ENCODE measurements at places on chromosomes 3 and 15.

DNA sequence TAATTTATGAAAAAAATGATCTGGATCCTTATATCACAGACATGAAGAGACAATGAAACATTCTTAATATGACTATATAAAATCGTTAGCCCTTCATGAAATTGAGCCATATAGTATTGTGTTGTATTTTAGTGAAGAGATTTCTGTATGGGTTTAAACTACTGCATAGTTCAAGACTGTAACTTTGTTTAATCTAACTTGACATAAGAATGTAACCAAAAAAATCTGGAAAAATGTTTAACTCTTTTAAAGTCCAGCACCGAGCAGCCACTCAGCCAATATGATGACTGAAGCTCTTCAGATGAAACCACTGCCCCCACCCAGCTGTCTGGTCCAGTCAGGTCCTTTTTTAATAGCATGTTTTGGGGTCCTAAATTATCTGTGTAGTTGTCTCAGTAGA, 4.9 kb downstream of the NANOGP8 start:
- DNase-seq, result no peak

DNA sequence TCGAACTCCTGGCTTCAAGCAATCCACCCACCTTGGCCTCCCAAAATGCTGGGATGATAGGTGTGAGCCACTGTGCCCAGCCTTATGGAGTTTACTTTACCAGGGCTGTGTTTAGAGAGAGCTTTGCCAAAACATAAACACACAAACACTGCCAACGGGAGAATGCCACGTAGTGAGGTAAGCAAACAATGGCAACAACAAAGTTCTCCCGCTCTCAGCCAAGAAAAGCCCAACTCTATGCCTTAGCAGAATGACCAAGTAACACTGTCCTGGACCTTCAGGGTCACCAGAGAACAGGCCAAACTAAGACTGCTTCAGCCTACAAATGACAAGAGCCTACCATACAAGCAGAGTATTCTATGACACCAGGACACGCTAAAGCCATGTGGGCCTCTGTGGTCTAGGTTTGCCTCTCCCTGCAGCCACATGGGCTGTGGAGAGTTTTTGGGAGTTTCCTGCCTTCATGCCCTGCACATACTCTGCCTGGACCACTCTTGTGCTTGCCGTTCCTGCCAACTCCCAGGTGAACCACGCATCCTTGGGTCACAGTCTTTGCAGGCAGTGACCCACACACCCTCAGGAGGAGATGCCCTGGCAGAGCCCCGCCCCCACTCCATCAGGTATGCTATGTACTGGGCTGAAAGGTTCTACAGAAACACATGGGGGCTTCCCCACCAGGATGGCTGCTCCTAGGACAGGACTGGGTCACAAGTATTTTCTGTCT, 21.6 kb upstream of the CNBP start:
- no peak for DNase-seq

DNA sequence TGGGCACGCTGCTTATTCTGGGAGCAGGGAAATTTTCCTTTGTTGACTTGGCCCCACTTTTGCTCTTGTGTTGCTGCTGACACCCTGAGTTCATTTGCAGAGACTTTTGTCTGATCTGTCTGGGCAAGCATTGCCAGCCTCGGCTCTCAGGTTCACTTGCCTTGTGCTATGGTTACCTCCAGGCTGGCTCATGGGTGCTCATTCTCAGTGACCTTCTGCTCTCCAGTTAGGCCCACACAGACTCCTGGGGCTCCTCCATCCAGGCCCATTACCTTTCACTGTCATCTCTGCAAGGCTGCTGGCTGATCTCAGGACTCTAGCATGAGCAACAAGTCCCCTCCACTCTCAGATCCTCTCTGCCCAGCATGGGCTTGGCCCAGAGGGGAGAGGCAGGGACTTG, 108.3 kb downstream of the IL20RB start:
- DNase-seq, result no peak

GRCh38 chr15:49669288-49669687, 48.4 kb downstream of the DTWD1 start:
- DNase-seq, result no peak

DNA sequence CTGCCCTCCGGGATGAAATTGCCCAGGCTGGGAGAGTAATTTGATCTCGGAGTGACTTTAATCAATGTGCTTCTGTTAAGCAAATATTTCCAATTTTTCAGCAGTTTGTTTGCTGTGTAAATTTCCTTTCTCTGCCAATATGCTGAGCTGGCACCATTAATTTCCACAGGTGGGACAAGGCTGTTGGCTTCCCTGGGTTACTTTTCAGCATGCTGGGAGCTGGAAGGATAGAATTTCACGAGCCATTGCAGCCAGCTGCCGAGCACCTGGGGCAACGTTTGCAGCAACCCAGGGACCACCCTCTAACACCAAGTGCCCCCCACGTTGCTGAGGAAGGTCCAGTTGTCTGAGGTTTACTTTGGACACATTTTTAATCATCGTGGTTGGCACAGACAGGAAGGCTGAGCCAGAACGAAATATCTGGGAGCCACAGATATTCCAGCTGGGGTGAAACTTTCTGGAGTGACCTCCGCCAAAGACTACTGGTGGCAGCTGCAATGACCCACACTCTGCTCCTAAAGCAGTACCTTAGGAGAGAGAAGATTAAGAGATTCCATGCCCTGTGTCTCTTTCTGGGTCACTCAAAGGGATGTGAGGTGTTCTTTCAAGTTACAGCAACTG, 293.3 kb upstream of the RGMA start:
- DNase-seq, result no peak

DNA sequence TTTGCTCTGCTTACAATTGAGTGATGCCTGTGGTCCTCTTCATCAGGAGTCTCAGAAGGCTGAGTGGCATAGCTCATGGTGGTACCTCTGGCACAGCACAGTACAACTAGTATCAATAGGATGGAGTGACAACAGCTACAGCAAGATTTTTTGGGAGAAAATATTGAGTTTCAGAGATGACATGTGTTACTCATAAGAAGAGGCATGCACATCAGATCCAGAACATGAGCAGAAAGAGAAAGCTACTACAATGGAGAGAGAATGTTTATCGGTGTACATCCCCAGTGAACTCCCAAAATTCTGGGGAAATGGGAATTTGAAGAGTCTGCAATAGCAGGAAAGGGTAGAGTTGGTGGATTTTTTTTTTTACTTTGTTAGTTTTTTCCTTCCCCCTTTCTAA, 130.5 kb upstream of the MB21D2 start:
- no peak for DNase-seq

DNA sequence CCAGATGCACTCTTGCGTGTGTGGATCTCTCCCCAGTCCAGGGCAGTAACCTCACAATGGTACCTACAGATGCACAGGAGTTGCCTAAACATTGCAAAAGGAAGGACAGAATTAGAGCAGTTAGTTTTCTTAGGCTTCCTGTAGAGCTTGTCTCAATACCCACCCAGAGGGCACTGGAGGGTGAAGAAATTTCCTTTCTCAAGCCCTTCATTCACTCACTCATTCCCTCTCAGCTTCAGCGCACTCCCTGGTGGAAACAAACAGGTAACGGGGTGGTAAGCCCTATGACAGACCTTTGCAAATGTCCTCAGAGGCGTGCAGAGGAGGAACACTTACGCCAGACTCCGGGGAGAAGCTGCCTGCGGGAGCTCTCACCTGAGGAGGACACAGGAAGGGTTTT, 267.4 kb upstream of the HES1 start:
- DNase-seq, result no peak

Measured in activated CD4-positive, alpha-beta T cell treated with anti-CD3 and anti-CD28 coated beads, Interleukin-2, amount 50 U/mL, for 16 hours (primary cell).